ENCODE measurements at places on chromosomes 1 and 21. TPM values are rescaled to one million over a fixed set of nuclear protein-coding genes. Genes with fewer than 3 reads are reported as not detected.

NBPF6 gene
- polyA plus RNA-seq: not detected

GRCh38 chr1:173191011-173191705, 16.0 kb downstream of the TNFSF4 start:
- no peaks in the 10 kb centered on the region for H3K36me3 ChIP-seq
- peaks cover 31% of the 10 kb centered on the region for H3K4me1 ChIP-seq
- H3K27ac ChIP-seq: no peak overlapping the region
- DNase-seq: no peak
- H3K4me3 ChIP-seq: no peak overlapping the region

- DNase-seq: no peak
- H3K4me1 ChIP-seq: peaks cover 39% of the 10 kb centered on the region
- H3K27ac ChIP-seq: peak overlapping the region; percentile 99
- H3K4me3 ChIP-seq: peak overlapping the region; percentile 94
- H3K36me3 ChIP-seq: peaks cover 24% of the 10 kb centered on the region
- no peaks in the 10 kb centered on the region for H3K27me3 ChIP-seq
Measured at GRCh38 chr1:226061841-226062557, 517 bp upstream of the H3-3A start.

- no peaks in the 10 kb centered on the region for H3K36me3 ChIP-seq
- no peaks in the 10 kb centered on the region for H3K4me1 ChIP-seq
- no peak for DNase-seq
- no peaks in the 10 kb centered on the region for H3K27me3 ChIP-seq
Measured at GRCh38 chr1:69195136-69195535, 372.6 kb upstream of the LRRC7 start.

PEF1 gene
- polyA plus RNA-seq: 91.8 TPM

DNA sequence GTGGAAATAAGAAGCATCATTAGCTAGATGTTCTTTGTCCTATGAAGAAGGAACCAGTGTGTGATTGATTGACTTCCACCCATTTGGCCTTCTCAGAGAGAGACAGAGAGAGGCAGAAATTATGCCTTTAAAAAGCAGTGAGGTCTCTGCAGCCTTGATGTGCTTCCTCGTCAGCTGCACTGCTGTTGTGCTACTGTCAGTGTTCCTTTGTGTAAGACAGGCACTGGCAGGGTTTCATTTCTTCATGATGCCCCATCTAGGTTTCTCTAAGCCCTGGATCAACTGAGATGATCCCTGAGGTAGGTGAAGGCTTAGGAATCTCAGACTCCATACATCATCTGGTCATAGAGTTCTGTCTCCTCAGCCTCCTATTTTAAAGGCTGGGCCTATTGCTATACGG, 34.9 kb downstream of the GPR3 start:
- peak; percentile 38 for DNase-seq
- peak overlapping the region; percentile 92 for H3K27ac ChIP-seq
- peak overlapping the region; percentile 65 for H3K4me3 ChIP-seq
- H3K4me1 ChIP-seq: peaks cover 82% of the 10 kb centered on the region

- H3K27ac ChIP-seq: no peak overlapping the region
- H3K4me3 ChIP-seq: no peak overlapping the region
- H3K27me3 ChIP-seq: no peaks in the 10 kb centered on the region
- H3K36me3 ChIP-seq: no peaks in the 10 kb centered on the region
- peaks cover 5% of the 10 kb centered on the region for H3K4me1 ChIP-seq
Measured at GRCh38 chr21:14308234-14308633, 74.7 kb downstream of the HSPA13 start.

CFAP141 gene
- not detected for polyA plus RNA-seq

DNA sequence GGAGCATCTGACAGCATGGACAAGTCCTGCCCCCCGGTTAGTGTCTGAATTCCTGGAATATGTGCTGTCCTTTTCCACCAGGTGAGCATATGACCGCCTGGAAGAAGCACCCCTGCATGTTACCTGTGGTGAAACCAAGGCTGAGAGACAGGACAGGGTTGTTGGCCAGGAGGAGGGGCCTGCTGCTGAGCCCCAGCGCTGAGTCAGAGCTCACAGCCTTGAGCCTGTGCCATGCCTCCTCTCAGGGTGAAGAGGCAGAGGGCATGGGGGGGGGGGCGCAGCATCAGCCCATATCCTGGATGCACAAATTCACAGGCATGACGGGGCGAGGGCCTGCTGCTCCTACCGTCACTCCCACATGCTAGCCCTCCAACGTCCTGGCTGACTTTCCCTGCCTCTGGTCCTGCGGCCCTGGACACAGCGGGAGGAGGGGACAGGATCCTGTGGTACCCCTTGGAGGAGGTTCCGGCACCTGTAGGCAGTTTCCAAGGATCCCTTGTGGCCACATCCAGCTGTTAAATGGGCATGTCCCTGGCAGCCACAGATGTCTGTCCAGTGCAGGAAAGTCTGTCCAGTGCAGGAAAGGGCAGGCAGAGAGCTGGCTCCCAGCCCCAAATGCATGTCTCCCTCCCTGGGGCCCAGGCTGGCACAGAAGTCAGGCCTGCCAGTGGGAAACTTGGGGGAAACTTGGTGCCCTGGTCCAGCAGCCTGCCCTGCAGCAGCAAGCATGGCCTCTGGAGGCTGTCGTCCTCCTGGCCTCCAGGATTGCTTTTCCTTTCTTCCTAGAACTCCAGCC, 23.9 kb downstream of the TTC34 start:
- no peak for DNase-seq
- no peaks in the 10 kb centered on the region for H3K4me1 ChIP-seq
- H3K36me3 ChIP-seq: peaks cover 13% of the 10 kb centered on the region
